SW480 (cell line): ENCODE measurements at places on chromosomes 3 and 15.

- DNase-seq, result no peak
Measured at GRCh38 chr15:68921926-68922325, 8.4 kb upstream of the SPESP1 start.

- DNase-seq, result no peak
Measured at GRCh38 chr3:47404955-47405790, 24.4 kb downstream of the PTPN23 start.

DNA sequence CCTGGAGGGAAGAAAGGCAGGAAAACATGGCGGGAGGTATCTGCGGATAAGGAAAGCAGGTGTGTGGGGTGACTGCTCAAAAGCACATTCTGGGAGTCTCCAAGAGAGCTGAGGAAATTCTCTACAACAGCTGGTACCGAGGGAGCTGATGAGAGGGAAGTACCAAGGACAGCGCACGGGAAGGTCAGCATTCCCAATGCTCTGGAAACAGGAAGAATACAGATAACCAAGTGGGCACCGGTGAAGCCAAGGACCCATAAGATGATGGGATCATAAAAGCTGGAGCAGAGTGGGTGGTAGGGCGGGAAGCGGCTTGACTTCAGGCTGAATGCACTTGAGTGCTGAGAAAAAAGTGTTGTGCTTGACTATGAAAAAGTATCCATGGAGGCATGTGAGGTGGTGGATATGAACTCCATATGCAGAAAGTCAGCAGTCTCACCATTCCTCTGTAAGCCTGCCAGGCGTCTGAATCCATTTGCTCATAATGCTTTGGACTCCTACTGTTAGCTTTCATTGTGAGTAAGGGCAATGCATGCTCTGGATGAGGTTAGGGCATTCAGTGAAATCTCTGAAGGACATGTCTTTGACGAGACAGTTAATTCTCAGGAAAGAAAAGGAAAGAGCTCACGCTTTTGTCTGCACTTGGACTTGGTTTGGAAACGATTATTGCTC is 215.5 kb downstream of the NR1D2 start:
- no peak for DNase-seq

DNA sequence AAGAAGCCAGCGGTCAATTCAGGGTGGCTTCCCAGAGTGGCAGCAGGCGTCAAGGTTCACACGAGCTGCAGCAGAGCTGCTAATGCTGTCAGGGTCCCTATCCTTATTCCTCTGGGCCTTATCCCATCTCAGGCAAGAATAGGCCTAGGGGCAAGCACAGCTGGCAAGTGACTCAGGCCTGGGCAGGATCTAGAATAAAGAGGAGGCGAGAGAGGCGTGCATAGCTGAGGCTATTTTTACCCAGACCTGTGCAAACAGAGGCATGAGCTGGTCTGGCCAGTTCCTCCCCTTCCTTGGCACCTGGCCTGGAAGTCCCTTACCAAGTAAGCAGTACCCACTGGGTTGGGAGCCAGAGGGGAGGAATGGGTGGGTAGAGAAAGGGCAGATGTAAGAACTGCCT is 12.2 kb upstream of the VIPR1 start:
- no peak for DNase-seq
